ENCODE measurements at places on chromosomes 2 and 18. TPM values are rescaled to one million over a fixed set of nuclear protein-coding genes. Genes with fewer than 3 reads are reported as not detected.

IFIH1 gene
- 0.55 TPM for total RNA-seq

GRCh38 chr2:230521386-230521785 is 105.4 kb downstream of the SP100 start:
- no peak for DNase-seq

DNA sequence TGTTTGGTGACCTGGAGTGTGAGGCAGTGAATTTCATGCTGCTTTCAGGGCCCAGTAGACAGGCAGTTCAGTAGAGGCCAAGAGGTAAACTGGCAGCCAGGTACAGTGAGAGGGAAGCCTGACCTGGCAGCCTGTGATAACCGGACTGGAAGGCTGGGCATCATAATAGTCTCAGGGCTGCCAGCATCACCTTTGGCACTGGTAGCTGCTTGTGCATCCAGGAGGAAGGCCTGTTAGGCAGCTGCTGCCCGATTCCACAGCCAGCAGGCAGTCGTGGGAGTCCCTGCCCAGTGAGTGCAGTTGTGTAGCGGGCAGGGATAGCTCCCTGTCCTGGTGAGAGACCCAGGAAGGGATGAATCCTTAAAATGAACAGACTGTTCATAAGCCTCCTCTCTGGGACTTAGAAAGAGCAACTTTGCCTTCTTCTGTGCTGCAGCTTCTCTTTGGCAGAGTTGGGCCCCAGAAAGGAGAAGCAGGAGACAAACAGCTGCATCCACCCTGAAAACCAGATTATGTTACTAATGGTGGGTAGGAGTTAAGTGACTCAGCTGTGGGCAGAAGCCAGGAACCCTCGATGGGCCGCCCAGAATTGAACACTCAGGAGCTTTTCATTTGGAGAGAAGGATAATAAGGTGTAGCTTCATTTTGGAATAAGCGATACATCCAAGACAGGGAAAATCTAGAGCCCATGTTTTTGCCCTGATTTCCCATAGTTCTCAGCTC is 8.1 kb upstream of the GPBAR1 start:
- DNase-seq = no peak

GRCh38 chr2:60512641-60513040 is 40.8 kb downstream of the BCL11A start:
- DNase-seq = no peak

DNA sequence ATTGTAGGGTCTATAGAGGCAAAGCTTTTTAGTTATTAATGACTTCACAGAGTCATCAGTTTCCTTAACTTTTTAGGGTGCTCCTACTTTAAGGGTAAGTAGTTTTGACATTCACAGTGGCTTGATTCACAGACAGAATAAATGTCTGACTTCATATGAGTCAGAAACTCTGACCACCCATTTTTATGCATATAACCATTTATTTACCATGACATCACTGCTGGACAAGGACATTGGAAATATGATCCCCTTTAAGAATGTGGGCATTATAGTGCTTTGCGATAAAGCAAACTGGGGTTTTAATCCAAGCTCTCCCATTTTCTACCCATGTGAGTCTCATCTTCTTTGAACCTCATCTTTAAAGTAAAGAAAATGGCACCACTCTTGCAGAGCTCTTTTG is 162.0 kb upstream of the MC4R start:
- no peak for DNase-seq

ANKRD29 gene
- total RNA-seq = 2.9 TPM

- no peak for DNase-seq
Observed at GRCh38 chr2:25308599-25308998, 33.1 kb downstream of the DNMT3A start.

STPG4 gene
- not detected for total RNA-seq

DNA sequence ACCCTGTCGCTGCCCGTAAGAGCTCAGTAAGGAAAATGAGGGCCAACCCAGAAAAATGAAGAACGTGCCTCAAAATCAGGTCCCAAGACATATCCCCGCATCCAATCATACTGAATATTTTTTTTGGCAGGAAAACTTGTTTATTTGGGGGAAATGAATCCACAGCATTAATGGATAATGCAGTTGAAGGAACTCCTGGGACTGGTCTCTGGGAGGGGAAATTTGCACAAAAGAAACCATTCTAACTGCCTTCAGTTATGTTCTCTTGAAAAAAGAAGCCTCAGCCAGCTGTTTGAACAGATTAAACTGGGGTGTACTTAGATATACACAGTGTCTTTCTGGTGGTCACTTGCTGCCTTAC is 61.3 kb downstream of the SPRED2 start:
- DNase-seq = no peak

GRCh38 chr2:222311978-222312738 is 13.4 kb upstream of the PAX3 start:
- DNase-seq = peak; percentile 73

ZNF804A gene
- total RNA-seq = 0.18 TPM

All from H7 (cell line).